SIG-M5 (cell line): ENCODE measurements at places on chromosomes 2 and 18.

- DNase-seq: no peak
Measured at GRCh38 chr2:23695214-23695889, 231.6 kb downstream of the ATAD2B start.

DNA sequence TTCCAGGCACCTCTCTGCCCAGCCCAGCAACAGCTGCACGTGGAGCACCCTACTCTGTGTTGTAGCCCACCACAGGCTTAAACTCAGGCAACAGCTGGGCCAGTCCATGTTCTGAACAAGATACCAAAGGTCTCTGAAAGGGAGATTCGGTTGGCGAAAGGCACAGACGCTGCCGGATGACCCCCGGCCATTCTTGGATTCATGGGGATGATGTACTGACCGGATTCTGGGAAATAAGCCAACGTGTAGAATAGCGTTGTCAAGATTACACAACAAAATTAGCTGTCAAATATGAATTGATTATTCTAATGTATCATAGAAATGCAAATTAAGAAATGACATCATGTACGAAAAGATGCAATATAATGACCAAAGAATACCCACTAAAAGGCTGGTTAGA is 283.0 kb upstream of the PXDN start:
- DNase-seq: no peak

DNA sequence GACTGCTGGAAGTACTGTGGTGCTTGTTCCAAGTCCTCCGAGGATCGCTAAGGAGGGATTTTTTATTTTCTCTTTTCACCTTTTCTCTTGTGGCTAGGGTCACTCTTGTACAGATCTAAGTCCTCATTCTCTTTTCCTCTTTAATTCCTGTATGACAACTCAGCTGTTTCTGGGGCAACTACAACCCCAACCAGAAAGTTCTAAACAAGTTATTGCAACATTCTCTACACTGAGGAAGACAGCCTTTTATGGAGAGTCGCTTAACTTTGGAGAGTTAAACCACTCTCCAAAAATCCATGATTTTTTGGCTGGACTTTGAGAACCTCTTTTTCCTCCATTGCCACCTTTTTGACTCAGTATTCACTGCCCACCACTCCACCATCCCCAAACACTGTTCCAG is 74.0 kb upstream of the SESTD1 start:
- no peak for DNase-seq

DNA sequence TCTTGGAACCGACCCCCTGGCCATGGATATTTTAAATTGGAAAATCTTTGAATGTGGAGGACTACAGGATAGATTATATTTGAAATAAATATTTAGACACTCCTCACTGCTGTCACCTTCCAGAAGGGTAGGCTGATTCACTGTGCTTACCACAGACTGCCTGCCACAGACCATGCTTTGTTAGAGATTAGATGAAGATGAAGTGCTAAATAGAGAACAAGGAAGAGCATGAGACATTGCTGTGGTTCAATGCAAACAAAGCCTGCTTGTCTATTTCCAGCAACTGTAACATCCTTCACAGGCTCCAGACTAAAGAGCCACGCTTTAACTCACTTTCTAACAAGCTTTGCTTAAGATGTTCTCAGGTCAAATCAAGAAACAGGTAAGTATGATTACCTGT is 81.0 kb upstream of the TMEM17 start:
- DNase-seq: peak; percentile 46

DNA sequence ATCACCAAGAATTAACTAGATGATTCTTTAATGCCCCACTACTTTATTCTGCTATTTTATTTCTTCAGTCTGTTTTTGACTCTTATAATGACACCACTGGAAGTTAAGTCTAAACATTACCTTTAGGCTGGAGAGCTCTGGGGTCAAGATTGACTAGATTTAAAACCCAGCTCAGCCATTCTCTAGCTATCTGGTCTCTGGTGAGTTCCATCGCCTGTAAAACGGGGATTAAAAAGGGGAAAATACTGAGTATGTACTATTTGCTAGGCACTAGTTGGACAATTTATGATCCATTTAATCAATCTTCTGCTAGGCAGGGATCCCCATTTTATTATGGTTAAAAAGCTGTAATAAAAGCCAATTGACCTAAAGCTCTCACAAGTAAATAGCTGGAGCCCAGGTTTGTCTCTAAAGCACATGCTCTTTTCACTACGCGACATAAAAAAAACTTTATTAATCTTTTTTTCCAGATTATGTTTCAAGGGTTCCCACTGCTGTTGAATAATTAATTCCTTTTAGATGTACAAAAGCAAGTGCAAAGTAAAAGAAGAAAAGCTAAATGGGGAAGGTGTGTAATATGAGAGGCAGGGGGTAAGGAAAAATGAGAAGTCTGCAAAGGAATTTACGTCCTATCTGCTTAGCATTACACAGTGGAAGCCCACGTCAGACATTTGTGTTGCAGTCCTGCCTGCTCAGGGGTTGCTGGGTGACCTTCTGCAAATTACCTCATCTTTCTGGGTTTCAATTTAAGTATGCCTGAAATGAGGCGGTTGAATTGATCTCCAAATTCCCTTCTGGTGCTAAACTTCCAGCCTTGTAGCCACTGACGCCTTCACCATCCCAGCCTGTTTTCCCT is 918 bp upstream of the NABP1 start:
- peak; percentile 44 for DNase-seq

GRCh38 chr2:37873229-37873628 is 51.9 kb upstream of the RMDN2 start:
- DNase-seq: no peak

- no peak for DNase-seq
Measured at GRCh38 chr2:238928520-238929241, 80.8 kb downstream of the TWIST2 start.

- DNase-seq: no peak
Measured at GRCh38 chr2:112588611-112589045, 4.2 kb downstream of the CHCHD5 start.

DNA sequence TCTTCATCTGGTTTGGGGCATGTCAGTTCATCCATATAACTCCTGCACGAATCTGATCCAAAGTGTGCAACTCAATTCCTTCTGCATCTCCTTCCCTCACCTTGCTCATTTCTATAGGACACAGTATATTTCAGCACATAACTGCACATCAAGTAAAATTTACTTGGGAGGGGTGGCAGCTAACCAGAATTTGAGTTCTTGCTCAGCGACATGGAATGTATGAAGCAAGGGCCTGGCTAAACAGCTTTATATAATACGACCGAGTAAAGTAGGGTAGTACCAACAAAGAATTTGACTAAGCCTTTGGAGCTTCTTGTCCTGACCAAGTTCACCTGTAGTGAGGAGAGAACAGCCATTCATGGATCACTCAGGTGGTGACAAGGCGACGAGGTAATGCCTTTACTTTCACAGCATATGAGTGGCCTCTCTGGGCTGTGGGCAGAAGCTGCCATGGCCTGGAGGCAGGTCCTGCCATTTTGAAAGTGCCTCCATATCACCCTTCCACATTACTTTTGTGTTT is 570.2 kb upstream of the TNP1 start:
- DNase-seq: no peak

DNA sequence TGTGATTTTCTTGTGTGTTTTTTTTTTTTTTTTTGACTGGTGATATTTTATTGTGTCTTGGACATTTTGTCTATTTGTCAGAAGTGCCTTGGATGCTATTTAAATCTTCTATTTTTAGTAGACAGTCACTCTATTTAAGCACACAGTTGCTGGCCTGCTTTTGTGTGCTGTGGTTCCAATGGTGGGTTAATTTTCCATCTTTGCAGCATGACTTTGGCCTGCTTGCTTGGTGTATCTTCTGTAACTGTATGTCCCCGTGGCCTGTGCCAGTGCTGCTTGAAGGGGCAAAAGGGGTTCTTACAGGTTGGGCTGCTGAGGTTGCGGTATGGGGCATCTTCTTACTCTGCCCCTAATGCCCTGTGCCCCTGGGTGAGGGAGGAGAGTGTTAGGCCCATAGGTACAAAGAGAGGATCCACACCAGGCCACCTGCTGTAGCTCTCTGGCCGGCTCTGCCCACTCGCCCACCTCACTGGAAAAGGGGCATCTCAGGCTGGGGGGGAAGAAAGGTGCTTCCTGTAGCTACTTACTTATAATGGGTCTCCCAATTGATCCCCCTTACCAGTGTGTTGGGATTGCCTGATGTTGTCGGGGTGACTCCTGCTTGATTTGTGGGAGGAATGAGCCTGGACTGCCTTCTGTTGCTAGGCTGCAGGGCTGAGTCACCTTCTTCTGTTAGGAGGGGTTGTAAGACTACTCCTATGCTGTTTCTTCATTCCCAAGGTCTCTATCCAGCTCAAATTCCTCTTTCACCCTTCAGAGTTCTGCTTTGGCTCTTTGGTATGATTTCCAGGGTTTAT is 490.0 kb upstream of the HS6ST1 start:
- no peak for DNase-seq
